ENCODE measurements at places on chromosomes 11 and 22.

DNA sequence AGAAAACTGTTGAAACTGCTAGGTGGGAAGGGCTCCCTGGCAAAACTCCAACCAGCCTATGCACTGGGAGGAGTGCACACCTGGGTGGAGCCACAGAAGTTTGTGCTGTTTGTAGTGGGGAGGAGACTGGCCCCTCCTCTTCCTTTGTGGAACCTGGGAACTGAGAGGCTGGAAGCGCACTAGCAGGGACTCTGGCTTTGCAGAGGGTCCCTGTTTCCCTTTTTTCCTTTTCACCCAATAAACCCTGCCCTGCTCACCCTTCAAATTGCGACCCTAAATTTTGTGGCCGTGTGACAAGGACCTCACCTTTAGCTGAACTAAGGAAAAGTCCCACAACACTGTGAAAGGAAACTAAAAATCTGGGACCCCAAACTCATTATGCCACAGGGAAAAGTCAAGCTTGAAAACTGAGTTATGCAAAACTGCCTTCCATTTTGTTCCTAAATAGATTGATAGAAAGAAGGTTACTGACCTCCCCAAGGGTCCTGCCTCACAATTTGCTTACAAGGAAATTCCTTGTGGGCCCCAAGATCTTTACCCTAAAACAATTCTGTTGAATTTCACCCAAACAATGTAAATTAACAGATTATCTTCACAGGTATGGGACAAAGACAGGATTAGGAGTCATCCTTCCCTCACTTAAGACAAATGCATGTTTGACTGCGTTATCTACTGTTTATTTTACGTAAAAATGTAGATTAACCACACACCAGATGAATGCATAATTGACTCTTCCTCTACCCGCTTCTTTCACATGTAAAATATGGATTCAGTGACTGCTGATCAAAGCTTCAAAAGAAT, 81.0 kb downstream of the SLC36A4 start:
- DNase-seq = peak; percentile 72

DNA sequence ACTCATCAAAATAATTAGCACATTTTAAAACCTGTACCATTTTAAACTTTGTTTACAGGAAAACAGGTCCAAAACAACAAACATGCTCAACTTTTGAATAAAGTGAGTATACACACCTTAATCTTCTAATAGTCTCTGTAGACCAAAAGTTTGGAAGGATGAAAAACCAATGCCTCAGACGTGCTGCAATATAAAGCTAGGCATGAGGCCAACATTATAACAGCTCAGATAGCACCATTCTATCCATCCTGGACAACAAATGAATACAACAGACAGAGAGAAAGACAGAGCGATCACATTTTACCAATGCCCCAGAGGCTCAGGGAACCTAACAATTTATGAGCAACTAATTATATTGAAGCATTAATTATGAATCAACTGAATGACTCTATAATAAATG, 77.0 kb downstream of the PAK1 start:
- DNase-seq = no peak

- DNase-seq = no peak
Observed at GRCh38 chr11:86978247-86978646, 23.1 kb upstream of the FZD4 start.

DNA sequence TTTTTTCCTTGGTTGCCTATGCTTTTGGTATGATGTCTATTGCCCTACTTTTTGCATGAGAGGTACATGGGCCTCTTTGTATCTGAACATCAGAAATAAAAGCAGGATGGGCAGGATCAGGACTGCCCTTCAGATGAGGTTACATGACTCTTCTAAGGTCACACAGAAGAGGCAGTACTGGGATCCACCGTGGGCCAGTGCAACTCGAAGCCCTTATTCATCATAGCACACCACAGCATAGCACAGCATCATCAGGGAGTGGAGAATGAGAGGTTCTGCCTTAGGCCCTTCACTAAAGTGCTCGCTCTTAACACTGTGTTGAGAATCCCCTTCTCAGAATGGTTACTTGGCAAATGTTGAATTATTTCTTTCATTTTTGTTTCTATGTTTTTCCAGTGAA, 88.3 kb downstream of the C22orf31 start:
- DNase-seq = no peak

GRCh38 chr22:41562461-41562860, 1.7 kb downstream of the CSDC2 start:
- no peak for DNase-seq

DNA sequence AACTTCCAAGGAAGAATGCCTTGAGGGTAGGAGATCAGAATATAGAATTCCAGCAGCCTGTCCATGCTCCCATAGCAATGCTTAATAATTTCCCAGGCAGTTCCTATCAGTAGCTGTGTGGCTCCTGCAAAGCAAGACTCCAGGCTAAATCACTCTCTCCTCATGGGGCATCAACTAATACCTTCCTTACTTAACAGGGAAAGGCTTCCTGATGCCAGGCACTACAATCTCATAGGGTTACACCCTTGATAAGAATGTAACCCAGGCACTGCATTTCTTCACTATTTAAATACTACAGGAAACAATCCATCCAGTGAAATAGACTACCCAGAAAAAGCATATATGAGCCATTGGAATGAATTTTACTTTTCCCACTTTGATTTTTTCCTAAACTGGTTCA, 615.0 kb upstream of the ARHGAP42 start:
- peak; percentile 42 for DNase-seq

DNA sequence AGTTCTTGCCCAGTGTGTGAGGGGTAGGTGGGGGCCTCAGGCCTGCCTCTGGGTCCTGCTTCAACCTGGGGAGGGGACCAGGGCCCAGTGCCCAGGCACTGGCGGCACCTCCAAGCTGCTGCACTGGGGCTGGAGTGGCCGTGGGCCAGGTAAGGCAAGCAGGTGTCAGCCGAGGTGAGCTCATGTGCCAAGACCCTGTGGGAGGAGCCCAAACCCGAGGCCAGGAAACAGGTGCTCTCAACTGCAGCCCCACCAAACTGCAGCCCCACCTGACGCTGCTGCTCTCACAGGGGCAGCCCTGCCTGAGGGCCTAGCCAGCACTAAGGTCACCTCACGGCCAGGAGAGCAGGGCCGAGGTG, 18.1 kb upstream of the GNB1L start:
- no peak for DNase-seq

GRCh38 chr22:37312549-37313183, 30.4 kb downstream of the CYTH4 start:
- DNase-seq = no peak

DNA sequence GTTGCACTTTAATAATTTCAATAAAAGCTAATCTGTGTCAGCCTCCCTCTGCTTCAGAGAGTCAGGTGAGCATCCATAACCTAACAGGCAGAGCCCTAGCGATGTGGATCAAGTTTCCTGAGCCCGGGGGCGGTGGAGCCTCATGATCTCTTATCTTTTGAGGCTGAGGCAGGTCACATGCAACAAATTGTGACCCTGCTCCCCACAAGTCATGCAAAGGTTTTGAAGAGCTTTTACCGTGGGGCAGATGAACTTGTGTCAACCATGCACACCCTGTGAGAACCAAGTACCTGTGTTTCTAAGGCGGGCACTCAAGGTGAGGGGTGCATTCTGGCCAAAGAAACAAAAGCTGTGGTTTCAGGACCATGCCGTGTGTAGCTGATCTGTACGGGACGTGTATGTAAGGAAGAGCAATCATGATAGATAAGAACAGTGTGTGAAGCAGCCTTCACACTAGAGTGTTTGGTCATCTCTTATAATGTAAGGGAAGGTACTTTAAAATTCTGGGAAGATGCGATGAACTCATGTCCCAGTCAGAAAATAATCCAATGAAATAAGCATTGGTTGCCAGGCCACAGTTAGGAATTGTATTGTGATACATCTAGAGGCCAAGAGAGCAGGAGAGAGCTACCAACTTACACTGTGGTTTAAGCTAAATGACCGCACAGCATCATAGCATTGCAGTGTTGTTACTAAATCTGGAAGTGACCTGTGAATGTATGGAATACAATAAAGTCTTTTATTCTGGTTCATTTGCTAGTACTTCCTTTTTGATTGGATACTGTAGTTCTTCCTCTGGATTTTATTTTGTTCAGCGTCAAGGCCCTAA, 49.8 kb downstream of the DKK3 start:
- DNase-seq = no peak

DNA sequence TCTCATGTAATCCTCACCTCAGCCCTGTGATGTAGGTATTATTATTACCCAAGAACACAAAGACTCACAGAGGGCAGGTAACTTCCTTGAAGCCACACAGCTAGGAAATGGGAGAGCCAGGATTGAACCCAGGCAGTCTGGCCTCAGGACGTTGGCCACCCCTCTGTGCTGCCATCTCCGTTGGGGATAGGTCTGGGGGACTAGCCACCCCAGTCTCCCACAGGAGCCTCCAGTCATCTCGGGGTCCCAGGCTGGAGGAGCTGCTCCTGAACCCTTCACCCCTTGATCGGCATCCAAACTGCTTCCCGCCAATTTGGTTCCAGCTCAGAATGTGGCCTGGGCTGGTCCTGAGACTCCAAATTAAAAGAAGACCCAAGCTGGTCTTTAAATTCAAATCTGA, 10.4 kb upstream of the TCF20 start:
- peak; percentile 39 for DNase-seq

DNA sequence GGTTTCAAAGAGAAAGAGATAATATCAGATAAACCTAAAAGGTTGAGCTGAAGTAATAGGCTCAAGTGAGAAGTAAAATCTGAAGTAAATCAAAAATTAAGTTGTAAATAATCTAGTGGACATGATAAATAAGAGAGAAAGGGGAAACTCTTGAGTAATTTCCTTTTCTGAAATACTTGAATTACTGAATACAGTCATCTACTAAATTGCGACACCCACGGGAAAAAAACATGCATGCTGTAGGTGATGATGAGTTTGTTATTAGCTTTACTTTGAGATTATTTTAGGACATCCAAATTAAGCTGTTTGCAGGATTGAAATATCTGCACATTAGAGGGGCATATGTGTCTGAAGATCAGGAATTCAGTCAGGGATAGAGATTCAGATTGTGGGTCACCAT, 50.0 kb upstream of the CARD18 start:
- peak; percentile 86 for DNase-seq

- no peak for DNase-seq
Observed at GRCh38 chr11:104661471-104661870, 236.8 kb downstream of the CASP12 start.

DNA sequence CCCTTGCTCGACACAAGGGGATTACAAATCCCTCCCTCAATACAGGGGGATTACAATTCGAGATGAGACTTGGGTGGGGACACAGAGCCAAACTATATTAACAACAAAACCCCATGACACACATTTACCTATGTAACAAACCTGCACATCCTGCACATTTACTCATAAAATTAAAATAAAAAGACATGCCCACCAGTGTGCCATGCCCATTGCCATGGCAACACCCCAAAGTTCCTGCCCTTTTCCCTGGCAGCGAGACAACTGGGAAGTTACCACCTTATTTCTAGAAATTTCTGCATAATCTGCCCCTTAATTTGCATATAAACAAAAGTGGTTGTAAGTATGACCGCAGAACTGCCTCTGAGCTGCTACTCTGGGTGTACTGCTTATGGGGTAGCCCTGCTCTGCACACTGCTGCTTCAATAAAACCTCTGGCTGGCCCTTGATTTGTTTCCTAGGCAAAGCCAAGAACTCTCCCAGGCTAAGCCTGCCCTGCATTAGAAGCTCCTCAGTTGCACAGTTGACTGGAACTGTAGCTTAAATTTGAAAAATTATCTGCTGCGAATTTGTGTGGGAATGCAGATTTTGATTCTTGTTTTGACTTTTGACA, 8.6 kb upstream of the INCENP start:
- DNase-seq = no peak

All from epithelial cell of esophagus (primary cell).